NCI-H2227 treated with DMSO at 0.1 percent for 48 hours (cell line): ENCODE measurements at places on chromosomes 11 and 22.

DNA sequence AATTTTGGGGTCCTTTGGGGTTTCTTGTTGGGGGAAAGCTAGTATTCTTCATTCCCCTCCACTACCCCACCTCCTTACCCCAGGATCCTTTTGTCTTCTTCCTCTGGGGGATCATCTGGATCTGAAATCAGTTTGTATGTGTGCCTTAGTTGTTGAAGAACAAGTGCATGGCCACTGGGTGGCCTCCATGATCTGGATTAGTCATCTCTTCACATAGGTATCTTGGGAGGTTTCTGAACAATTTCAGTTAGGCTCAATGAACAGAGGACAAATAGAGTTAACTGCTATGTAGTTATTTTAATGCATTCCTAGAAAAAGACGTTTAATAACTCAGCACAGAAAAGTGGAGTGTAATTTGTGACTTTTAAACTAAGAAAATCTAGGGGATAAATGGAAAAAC lies 7.1 kb upstream of the VWA5A start:
- no peak for DNase-seq

DNA sequence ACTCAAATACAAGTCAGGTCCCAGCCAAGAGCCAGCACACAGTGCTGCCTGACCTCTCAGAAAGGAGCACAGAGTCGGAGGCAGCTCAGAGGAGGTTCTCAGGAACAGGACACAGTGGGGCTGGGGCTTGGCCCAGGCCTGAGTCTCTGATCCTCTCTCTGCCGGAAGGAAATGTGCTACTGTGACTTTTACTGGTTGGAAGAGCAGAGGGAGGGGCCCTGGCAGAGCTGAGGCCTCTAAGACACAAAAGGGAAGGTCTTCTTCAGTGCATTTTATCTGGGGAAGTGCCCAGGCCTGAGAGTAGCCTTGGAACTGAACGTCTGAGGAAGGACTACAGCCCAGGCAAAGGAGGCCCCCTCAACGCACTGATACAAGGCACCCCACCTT lies 16.2 kb upstream of the CASTOR1 start:
- DNase-seq = no peak

GRCh38 chr11:131065435-131066413 lies 149.4 kb upstream of the SNX19 start:
- DNase-seq = no peak

DNA sequence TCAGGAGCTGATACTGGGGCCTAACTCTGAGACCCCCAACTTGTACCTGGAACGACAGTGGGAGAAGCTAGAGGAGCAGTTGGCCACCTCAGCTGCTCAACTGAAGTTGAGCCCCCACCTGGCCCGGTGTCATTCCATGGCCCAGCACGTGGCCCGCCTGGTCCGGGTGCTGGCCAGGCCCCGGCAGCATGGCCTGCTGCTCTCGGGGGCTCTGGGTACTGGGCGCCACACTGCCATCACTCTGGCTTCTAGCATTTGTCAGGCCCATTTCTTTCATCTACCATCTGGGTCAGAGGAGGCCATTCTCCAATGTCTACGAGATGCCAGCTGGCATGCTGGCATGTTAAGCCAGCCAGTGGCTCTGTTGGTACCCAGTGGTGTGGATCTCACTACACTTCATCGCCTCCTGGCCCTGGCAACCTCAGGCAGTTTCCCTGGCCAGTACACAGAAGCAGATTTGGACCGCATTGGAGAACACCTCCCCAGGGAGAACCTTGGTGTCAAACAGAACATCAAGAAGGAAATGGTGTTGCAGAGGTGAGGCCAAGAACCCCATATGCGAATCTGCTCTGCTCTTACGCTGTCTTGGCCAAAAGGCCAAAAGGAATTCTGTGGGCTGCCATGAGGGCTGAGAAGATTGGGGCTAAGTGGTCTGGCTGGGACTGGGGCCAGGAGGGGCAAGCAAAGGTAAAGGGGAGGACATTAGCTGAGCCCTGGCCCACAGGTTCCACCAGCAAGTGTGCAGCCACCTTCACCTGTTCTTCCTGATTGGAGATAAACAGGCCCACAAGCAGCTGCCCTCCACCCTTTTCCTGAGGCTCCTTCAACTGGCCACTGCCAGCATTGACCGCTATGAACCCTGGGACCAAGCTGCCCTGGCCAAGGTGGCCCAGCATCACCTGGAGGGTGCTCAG lies 45.4 kb downstream of the RRP8 start:
- DNase-seq = no peak

GRCh38 chr22:27198518-27199035 lies 541.2 kb downstream of the MIAT start:
- DNase-seq = no peak

DNA sequence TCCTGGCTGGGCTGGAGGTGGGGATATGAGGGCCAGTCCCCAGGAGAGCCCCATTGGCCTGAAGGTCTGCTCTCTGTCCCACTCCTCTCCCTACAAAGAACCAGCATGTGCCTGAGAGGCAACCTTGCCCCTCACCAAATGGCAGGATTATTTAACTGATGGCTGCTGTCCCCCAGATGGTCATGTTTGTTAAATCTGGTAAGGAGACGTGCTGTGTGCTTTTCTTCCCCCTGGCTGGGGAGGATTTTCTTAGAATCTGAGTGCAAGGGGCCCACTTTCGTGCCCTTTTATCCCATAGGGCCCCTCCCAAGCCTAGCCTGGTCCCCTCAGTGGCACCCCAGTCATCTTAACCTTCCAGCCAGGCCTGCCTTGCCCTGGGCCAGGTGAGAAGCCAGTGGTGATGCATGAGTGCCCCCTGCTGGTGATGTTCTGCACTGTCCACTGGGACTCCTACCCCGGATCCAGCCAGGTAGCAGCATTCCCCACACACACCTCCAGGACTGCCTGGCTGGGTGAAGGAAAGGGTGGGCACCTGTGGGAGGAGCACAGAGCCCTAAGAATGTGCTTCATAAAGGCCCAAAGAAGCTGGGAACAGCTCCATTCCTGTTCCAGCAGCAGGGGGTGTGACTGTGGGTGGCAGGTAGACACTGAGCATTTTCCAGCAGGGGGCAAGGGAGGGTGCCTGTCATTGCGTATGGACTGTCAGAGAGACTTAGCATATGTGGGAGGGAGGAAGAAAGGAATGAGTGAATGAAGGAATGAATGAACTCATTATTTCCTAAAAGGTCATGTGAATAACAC lies 28.9 kb downstream of the MFNG start:
- peak; percentile 8 for DNase-seq

- DNase-seq = no peak
These were observed 38.2 kb upstream of the WEE1 start for GRCh38 chr11:9535189-9535781.

GRCh38 chr11:115636753-115637527 lies 132.7 kb upstream of the CADM1 start:
- DNase-seq = no peak

DNA sequence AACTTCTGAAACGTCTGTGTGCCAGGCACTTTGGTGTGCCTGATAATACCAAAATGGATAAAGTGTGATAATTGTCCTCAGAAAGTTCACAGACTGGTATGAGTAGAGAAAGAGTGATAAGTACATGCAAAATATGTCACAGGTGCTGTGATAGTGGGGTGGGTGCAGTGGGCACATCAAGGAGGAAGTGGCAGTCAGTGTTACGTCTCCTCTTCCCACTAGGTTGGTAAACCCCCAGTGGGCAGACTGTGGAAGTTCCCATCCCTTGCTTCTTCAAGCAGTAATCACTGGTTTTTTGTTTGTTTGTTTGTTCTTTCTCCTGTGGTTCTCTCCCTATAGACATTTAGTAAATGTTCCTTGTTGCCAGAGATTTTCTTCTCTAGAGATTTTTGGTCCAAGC lies 5.4 kb downstream of the RNF121 start:
- DNase-seq = no peak

- DNase-seq = no peak
These were observed at the start of gene NOX4 for GRCh38 chr11:89490981-89491690. Gene NOX4 (minus strand): TSS chr11:89491375. CDS start chr11:89491246, 129 bp downstream.

DNA sequence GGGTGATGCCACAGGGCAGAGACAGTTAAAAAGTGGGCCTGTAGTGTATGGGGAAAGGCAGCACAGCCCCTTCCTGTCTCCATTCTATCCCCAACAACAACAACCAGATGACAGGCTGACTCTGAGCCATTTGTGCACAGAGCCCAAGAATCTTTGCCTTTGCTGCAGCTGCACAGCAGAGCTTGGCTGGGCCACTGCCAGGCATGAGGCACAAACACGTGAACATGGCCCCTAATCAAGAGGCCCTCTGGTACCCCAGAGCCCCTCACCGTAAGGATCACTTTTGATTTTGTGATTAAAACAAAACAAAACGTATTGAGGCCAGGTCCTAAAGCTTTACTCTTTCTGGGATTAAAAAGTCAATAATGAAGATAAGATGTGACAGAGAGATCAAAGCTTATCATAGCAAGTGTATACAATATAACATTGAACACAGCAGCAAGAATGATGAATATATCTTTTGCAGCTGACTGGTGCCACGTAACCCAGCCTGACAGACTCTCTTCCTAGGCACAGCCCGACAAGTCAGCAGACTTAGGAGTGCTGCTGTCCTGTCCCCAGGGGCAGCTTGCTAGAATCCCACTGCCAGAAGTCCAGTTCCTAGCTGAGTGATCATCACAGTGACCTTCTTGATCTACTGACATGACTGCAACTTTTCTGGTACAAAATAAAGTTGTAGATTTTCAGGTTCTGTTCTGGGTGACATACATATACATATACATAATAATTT lies 117.8 kb downstream of the SERGEF start:
- no peak for DNase-seq

GRCh38 chr11:94730153-94730552 lies 38.0 kb upstream of the AMOTL1 start:
- DNase-seq = peak; percentile 71

DNA sequence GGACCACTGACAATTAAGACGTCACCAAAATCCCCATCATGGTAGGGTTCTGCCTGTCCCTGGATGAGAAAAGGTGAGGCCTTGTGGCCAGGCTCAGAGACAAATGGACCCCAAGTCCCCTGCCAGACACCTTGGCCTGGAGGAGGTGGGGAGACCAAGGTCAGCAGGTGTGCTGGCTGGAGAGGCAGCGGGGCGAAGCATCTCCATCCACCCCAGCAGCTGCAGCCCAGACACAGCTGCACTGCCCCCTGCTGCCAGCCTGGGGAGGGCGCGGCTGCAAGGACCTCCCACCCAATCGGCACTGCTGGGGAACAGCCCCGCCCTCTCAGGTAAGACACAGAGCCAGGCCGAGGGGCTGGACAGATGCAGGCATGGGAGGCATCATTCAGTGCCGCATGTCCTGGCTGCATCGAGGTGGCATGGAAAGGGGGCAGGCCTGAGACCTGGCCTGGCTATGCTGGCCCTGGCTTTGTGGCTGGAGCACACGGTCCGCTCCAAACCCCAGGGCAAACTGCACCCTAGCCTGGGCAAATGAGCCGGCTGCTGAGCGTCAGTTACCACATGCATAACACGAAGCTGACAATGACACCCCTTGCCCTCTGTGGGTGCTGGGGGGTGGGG lies 12.2 kb upstream of the MFNG start:
- DNase-seq = no peak

GRCh38 chr11:16350125-16350524 lies 6.2 kb downstream of the SOX6 start:
- DNase-seq = no peak

- peak; percentile 50 for DNase-seq
These were observed 23.4 kb upstream of the RIC3 start for GRCh38 chr11:8192016-8192895.

DNA sequence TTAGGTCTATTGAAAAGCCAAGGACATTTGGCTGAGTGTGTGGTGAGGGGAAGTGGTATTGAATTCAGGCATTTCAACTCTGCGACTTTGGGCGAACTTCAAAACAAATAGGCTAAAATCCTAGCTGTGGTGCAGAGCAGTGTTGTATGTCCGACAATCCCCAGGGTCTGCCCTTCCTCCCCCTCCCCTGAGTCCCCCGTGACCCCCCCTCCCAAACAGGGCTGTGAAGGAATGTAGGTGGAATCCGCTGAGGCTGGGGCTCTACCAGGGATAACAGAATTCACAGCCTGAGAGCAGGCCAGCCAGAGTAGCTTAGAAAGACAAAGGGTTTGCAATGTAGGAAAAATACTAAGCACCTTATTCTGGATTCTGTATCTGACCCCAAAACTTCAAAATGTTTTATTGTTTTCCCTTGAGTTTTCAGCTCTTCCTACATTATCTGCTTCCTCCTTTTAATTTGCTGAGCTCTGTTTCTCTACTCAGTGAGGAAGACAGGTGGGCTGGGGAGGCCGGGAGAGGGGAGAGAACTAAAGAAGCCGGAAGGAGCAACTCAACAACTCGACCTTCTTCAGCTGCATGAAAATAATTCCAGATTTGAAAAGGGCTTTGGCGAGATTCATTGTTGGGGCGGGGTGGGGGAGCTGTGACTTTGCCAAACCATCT lies 315.2 kb downstream of the BLID start:
- no peak for DNase-seq

DNA sequence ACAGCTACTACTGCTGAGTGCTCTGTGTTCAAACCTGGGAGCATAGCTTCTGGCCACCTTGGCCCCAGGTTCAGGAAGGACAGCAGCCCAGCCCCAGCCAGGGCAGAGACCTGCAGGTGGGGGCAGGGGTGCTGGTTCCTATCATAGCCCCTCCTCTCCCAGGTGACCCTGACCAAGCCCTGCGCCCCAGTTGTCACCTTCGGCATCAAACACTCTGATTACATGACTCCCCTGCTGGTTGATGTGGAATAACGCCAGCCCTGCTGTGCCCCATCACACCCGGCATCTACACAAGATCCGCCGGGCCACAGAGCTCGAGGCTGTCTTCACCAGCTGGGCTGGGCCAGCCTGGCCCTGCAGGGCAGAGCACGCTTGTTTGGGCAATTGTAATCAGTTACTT lies 6.9 kb downstream of the SCGB1C1 start:
- DNase-seq = no peak

DNA sequence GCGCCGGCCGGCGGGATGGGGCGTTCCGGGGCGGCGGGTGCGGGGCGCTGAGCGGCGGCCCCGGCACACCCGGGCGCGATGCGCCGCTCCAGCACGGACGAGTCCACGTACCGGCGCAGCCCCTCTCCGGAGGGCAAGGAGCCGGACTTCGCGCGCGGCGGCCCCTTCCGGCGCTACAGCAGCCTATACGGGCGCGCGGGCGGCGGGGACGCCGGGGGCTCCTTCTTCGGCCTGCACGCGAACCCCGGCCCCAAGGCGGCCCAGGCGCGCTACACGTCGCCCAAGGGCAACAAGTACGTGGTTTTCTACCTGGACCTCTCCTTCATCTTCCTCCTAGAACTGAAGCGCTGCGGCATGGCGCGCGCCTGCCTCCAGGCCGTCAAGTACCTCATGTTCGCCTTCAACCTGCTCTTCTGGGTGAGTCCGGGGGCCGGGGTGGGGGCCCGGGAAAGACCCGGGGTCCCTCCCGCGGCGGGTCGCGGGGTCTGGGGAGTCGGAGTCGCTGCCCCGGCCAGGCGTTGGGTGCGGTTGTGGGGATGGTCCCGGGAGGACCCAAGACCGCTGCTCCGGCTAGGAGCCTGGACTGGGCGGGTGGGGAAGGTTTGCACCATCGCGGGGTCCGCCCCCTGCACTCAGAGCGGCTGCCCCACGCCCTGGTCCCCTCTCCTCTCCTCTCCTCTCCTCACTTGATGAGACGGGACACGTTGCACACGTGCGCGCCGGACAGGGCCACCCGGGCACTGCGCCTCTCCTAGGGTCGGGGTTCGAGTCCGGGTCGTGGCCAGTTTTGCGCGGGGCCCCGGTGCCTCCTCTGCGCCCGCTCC lies 7.5 kb downstream of the TSPAN4 start:
- DNase-seq = no peak

- no peak for DNase-seq
These were observed 18.4 kb upstream of the MYOD1 start for GRCh38 chr11:17700991-17701390.

GRCh38 chr11:75938543-75938942 lies 123.5 kb downstream of the UVRAG start:
- no peak for DNase-seq
